ENCODE measurements at places on chromosomes 16 and 17.

DNA sequence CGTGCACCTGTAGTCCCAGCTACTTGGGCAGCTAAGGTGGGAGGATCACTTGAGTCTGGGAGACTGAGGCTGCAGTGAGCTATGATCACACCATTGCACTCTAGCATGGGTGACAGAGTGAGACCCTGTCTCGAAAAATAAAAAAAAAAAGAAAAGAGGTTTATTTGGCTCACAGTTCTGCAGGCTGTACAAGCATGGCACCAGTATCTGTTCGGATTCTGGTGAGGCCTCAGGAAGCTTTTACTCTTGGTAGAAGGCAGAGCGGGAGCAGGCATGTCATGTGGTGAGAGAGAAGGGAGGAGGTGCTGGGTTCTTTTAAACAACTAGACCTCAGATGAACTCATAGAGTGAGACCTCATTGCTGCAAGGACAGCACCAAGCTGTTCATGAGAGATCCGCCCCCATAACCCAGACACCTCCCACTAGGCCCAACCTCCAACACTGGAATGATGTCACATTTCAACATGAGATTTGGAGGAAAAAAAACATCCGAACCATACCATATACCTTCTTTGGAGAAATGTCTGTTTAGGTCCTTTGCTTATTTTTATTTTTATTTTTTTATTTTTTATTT, 10.3 kb upstream of the RMI2 start:
- no peak for DNase-seq

- DNase-seq, result no peak
These were observed 56.4 kb downstream of the MPRIP start for GRCh38 chr17:17098551-17099179.

DNA sequence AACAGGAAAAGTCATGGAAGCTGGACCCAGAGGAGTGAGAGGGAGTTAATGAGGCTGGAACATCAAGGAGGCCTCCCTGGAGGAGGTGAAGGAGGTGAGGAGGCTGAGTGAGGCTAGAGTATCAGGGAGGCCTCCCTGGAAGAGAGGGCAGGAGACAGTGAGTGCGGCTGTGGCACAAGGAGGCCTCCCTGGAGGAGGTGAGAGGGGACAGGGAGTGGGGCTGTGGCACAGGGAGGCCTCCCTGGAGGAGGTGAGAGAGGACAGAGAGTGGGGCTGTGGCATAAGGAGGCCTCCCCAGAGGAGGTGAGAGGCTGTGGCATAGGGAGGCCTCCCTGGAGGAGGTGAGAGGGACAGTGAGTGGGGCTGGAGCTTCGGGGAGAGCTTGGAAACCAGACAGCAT, 5.5 kb downstream of the CAMKK1 start:
- no peak for DNase-seq

- no peak for DNase-seq
These were observed 5.6 kb downstream of the SLC16A3 start for GRCh38 chr17:82234211-82235055.

- no peak for DNase-seq
These were observed 241.6 kb upstream of the SALL1 start for GRCh38 chr16:51392521-51393187.

DNA sequence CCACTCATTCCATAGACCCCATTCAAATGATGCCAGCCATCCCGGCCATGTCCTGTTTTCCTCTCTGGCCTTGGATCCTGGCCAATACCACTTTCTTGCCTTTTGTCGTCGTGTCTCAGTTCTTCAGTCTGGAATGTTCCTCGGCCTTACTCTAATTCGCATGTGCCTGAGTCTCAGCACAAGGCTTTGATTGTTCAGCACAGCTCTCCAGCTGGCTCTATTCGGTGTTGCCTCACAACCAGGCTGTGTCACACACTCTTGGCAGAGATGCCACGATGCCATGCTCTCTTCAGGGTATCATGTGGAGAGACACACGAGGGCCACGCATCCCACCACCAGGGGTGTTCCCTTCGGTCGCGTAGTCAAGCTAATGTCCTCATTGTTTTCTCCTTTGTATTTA, 1.8 kb upstream of the VPS4A start:
- no peak for DNase-seq

DNA sequence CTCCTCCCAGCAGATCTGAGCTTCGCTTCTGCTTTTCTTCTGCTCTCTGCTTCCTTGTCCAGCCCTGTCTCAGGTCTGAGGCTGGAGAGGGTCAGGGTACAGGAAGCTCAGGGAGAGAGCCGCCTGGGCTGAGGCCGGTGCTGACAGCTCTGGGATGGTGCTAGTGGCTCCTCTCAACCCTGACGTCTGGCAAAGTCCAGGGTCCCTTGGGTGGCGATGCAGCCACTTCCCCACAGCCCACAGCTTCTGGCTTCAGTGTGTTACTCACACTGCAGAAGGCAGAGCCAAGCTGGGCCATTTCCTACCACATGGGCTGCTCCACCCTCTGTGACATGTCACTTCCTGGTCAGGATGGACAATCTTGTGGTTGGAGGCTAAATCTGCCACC, at the start of gene CD300C:
TSS of gene CD300C (minus strand) at position 273 of the 388 bp plus-strand sequence. CDS start 333 bp downstream, outside the sequence.
- DNase-seq, result no peak

DNA sequence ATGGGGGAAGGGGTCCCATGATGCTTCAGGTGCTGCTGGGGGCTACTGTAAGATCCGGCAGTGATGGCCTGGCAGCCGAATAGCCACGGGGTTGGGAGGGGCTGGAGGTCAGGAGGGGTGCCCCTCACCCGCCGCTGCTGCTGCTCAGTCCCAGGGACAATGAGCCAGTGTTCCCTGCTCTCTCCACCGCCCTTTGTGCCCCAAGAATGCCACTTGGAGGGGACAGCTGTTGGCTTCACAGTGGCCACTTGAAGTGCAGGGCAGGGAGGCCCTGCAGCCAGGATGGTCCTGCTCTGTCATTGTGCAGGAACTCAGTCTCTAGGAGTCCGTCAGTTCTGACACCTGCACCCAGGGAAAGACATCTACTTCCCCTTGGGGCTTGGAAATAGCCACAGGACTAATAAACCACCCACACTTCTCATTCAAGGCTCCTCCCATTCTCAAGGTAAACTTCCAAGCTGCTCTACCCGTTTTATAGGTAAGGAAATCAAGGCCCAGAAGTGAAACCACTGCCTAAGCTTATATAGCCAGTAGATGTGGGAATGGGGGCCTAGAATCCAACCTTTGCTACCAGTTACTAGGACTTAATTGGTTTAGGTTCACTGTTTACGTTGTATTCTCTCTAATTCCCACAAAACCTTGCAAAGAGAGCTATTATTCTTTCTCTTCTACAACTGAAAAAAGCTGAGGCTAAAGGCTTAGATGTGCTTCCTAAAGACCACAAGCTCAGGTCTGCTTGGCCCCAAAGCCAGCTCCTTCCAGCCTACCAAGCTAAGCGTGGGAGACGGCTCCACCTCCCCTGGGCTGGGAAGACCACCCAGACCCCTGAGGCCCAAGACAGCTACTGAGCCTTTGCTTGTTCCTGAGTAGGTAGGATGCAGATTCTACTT, 6.2 kb upstream of the CPSF4L start:
- no peak for DNase-seq

DNA sequence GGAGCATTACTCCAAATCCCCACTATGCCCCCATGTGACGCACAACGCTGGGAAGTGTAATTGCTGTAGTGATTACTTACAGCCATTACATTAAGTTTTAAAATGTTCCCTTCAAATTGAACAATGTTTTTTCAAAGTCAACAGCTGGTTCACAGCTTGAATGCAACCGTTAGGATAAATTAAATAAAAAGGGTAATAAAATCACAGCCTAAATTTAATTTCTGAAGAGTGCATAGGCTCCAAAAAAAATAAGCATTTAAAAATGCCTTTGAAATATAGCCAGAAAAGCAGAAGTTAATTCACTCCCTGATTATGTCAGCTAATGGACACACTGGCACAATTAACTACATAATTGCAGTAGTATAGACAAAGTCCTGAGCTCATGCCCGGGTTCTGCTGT, 50.5 kb upstream of the KDM8 start:
- no peak for DNase-seq

DNA sequence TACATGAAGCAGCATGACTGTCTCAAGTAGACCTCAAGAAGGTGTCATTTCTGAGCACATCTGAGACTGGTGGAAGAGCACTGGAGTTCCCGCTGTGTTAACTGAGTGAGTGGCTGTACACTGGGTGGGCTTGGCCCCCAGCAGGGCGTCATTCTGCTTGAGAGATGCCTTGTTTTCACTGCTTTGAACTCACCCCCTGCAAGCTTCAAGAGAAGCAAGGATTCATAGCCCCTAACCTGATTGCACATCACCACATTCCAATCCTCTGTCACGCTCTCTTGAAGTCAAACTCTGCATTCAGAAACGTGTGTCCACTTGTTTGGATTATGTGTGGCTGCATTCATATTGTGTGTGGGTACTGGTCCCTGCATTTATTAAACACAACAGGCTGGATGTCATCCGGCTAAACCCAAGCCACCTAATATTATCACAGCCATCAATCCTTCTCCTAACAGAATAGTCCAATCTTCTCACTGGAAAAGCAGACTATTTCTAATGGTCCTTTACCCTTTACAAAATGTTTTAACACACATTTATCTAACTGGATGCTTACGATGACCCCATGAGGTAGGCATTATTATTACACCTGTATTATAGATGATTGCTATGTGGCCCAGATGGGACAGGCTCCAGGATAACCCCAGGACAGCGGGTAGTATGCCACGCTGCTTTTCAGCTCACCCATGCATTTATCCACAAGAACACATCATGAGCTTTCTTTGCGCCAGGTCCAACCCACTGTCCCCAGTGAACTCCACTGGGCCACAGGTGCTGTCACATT, 76.3 kb downstream of the USP31 start:
- no peak for DNase-seq

DNA sequence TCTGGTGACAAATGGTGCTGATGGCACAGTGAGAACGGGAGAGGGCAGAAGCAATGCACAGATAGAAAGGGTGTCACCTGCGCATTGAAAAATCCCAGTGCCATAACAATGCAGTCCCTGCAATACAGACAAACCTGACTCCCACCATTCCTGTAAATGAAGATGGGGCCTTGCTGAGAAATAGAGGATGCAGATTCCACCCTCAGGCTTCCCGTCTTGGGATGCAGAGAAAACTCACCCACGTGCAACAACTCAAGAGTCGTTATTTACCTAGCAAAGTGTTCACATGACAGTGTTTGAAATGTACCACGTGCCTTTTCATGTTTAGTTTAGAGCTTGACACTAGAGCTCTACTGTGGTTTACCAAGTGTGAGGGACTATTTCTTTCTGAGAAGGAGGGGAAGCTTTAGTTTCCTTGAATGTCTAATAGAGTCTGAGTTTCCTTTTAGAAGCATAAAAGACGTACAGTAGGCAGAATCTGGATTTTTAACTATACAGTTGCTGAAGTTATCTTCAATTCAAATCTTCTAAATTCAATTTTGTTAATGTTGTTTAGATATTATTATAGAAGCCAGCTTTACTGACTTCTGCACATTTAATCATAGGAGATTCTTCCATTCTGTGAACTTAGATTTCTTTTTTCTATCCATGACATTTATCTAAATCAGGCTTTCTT, 35.6 kb downstream of the WWOX start:
- no peak for DNase-seq

GRCh38 chr17:9824094-9824493, 1.6 kb upstream of the GLP2R start:
- DNase-seq, result no peak

DNA sequence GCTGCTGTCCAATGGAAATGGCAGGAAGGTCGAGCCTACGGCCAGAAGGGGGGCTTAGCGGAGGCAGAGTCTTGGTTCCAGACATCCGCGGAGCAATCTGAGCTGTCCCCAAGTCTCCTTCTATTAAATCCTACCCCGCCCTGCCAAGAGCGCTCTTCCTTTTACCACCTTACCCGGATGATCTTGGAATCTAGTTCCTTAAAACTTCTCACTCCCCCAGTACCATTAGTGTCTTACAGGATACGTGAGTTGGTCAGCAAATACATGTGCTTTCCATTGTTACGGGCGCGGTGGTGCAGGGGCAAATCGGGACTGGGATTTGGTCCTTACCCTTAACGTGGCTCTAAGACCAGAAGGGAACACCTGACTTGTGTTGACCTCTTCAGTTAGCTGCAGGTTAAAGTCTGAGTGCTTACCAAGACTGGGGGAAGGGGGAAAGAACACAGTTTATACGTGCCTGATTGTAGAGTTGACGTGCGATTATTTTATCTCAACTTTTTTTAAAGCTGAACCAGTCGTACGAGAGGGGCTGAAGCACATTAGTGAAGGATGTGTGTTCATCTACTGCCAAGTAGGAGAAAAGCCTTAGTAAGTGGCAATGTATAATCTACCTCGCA, 495 bp downstream of the TXNDC17 start:
- no peak for DNase-seq

GRCh38 chr17:3546521-3546920, 11.1 kb downstream of the TRPV3 start:
- DNase-seq, result no peak

DNA sequence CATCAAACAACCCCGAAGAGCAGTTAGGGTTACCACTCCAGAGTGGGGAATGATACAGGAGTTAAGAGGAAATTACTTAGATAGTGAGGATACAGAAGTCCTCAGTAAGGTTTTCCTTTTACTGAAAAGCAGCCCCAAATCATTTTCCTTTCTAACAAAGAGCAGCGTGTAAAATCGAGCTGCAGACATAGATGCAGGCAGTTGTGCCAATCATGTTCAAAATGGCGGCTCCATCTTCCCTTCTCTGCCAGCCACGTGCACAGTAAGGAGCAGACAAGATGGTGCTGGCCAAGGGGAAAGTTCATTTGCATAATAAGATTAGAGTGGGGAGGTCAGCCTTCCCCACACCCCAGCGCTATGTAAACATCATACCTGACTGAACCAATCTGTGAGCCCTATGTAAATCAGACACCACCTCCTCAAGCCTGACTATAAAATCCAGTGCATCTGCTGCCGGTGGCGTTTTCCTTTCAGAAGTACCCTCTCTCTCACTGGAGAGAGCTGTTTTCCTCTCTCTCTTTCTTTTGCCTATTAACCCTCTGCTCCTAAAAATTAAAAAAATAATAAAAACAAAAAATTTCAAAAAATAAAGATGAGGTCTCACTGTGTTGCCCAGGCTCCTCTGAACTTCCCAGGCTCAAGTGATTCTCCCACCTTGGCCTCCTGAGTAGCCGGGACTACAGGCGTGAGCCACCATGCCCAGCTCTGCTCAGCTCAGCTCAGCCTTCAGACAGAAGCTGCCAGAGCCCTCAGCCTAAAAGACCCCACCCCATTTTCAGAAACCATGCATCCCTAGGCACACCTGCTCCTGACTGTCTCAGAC, 2.6 kb upstream of the SRL start:
- no peak for DNase-seq

Data from NCI-H2081 treated with DMSO at 0.1 percent for 48 hours (cell line).